SK-N-MC (cell line): ENCODE measurements at places on chromosomes 2 and 18.

- no peak for DNase-seq
Measured at GRCh38 chr2:159266554-159266953, 19.9 kb downstream of the WDSUB1 start.

GRCh38 chr2:98446850-98447249 lies 2.2 kb downstream of the INPP4A start:
- no peak for DNase-seq

- DNase-seq = no peak
Measured at GRCh38 chr2:185522472-185522871, 216.1 kb upstream of the FSIP2 start.

DNA sequence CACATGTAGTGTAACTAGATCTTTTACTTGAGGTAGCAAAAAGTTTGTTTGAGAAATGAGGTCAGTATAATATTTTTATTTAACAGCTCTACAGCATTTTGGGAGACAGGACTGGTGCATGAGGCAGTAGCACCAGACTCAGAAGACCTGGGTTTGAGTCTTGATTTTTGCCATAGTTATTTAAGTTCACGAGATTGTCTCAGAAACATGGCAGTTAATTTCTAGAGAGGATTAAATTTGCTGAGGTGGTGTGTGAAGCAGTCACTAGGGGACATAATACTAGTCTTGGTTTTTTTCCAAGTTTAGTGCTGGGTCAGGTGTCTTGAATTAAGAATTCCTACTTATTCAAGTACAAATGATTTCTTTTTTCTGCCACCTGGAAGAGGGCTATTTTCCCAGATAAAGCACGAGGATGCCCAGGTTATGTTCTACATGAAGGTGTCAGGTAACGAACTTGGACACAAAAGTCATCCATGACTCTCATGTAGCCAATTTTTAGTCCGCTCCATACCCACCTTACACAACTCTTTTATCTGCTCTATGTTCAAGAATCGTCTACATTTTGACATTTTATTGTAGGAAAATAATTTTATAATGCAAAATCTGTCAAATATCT lies 1.4 kb downstream of the MARCHF7 start:
- DNase-seq = no peak

- DNase-seq = no peak
Measured at GRCh38 chr2:117707874-117708273, 106.6 kb upstream of the DDX18 start.
